ENCODE measurements at places on chromosomes 5 and 9.

DNA sequence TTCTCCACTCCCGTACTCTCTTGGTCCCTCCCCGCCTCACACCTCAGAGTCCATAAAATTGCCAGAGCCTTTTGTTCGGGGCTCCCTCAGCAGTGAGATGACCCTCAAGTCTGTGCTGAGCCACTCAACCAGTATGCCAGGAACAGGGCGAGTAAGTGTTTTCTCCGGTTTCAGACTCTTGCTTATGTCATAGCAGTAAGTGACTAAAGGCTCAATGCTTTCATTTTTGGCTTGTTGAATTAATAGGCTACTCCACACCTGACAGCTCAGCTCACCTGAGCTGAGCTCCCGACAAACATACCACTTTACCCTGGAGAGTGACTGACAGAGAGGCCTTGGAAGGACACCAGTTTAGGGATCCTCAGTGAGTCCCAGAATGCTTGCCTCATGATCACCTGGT lies 30.5 kb downstream of the PCSK1 start:
- DNase-seq = no peak

GRCh38 chr5:163915481-163915961 lies 410.1 kb downstream of the MAT2B start:
- no peak for DNase-seq

- DNase-seq = no peak
Observed at GRCh38 chr5:79962575-79963222, 28.4 kb downstream of the MTX3 start.

GRCh38 chr5:148899993-148900392 lies 73.6 kb downstream of the ADRB2 start:
- DNase-seq = no peak

DNA sequence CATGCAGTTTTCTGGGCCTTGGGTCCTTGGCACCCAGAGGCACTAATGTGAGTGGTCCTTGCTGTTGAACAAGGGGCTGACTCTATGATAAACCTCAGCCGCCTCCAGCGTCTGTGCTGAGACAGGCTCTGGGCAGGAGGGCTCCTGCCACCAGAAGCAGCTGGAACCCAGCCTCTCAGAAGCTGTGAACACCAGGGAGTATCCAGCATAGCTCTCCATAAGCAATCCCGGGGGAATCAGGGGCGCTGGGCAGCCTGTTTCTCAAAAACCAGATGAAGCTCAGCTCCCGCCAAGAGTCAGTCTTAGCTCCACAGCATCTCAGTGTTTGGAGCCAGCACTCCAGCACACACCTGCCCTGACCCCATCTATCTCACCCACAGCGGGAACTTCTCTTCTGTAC lies 170.2 kb downstream of the HSPA4 start:
- DNase-seq = no peak

- DNase-seq = no peak
Observed at GRCh38 chr5:88883836-88884607, 1.0 kb upstream of the MEF2C start.

- no peak for DNase-seq
Observed at GRCh38 chr5:4614088-4614487, 526.0 kb upstream of the ADAMTS16 start.

DNA sequence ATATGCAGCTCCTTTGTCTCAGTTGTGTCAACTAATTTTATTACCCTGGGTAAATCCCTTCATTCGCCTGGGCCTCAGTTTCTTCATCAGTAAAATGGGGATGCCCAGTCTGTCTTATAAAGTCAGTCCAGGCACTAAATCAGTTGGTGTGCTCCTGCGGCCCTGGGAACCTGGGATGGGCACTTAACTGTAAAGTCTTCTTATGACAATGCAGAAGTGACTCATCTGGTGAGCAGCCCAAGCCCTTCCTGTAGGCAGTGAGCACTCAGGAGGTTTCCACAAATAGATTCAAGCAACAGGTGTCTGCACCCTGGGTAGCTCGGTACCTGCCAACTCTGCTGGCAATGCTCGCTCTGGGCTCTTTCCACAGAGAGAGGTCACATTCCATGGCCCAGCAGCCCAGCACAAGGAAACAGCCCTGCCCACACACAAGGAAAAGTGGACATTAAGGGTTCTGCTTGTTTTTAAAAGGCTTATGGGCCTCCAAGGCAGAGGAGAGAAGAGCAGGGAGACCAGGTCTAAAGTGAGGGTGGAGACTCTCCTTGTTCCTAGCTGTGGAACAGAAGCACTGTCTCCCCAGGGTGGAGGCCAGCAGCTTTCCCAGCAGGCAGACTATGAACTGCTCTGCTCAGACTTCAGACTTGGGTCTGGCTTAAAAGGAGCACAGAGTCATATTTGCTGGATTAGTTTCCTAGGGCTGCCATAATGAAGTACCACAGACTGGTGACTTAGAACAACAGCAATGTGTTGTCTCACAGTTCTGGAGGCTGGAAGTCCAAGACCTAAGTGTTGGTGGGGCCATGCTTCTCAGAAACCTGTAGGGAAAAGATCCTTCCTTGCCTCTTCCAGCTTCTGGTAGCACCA lies 89.7 kb upstream of the ADRA1B start:
- DNase-seq = no peak

- DNase-seq = no peak
Observed at GRCh38 chr9:93054758-93055704, 3.5 kb upstream of the SUSD3 start.

DNA sequence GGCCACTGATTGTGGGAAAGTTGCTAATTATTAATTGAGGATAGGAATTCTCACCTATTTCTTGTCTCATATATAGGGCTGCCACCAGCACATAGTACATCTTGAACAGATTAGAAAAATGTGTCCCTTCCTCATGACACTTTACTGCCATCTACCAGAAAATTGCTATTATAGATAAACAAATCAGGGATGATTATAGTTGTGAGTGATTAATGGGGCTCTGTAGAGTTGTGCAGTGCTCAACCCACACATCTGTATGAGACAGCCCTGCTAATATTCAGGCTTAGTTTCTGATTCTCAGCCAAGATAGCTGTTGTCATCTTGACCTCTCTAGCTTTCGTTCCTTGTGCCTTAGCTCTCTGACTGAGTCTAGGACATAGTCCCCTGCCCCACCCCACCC lies 373.3 kb downstream of the TLE4 start:
- no peak for DNase-seq

DNA sequence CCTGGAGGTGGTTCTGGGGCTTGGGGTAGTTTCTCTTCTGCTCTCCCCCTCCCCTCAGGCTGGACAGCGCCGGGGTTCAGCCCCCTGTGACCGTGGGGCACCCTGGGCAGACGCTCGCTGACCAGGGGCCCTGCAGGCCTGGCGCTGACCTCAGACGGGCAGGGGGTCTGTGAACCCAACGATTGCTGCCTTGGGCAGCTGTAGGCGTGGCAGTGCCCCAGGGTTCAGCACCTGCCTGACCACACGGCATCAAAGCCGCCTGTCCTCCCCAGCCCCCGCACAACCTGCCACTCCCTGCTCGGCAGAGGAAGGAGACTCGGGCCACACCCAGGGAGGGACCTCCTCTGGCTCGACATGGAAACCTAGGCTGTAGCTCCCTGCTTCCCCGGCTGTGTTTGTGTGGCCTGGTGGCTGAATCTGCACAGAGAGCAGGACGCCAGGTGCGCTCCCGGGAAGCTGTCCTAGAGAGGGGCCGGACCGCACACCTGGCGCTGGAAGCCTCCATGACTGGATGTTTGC lies 12.2 kb downstream of the LCN12 start:
- DNase-seq = no peak

DNA sequence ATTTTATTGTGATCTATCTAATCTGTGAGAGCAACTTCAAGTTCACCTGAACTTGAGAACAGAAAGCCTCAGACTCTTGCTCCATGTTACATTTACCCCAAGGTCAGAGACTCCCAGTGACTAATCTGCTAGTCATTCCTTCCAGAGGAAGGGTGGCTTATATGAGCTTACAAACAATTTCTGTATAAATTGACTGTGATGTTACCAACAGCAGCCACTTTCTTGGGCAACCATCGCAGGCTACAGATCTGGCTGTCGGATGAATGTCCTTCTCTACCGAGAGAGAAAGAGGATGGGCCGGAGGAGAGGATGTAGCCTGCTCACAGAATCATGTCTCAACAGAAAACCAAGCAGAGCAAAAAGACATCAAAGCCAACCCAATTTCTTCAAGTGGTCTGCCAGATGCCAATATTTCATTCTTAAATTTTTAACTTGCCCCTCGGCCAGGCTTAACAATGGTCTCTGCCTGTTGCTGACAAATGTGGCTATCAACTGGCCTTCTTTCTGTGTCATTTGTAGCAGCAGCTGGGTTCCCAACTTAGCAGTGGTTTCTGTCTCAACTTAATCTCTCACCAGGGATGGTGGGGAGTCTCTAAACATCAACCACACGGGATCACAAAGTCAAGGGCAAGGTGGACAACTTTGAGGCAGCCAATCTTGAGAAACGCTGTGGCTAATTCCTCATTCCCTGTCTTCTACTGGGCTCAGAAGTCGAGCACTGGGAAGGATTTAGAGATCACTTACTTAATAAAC lies 81.3 kb downstream of the RAPGEF1 start:
- DNase-seq = no peak

DNA sequence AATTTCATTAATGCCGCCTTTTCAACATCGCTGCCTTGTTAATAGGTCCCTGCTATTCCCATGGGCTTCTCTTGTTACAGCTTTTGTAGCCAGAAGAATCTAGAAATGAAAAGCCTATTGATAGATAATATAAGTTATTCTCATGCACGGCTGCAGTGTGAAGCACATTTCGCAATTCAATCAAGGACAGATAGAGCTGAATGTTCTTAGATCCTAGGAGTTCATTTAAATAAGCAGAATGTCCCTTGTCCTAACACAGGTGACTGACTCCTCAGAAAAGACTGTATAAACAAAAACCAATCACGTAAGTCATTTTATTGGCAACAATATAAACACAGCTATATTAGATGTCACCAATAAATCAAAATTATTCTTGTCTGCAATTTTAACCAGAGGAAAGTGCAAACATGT lies 9.4 kb downstream of the GLIS3 start:
- no peak for DNase-seq

DNA sequence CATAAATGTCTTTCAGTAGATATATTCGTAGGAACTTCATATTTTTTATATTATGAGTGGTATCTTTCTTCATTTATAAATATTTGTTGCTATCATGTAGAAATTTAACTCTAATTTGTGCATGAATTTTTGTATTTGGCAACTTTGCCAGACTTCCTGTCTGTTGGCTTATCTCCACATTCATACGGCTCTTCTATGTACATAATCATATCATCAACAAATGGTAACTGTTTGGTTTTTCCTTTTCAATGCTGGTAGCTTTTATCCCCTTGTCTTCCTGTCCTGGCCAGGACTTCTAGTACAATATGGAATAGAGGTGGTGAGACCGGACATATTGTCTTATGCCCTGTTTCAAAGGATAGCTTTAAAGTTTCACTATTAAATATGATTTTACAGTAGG lies 132.3 kb upstream of the COL5A1 start:
- DNase-seq = no peak

- DNase-seq = peak; percentile 27
Observed at GRCh38 chr9:127166651-127167524, 44.5 kb upstream of the ANGPTL2 start.

- DNase-seq = no peak
Observed at GRCh38 chr9:132525308-132526023, 56.9 kb upstream of the BARHL1 start.

DNA sequence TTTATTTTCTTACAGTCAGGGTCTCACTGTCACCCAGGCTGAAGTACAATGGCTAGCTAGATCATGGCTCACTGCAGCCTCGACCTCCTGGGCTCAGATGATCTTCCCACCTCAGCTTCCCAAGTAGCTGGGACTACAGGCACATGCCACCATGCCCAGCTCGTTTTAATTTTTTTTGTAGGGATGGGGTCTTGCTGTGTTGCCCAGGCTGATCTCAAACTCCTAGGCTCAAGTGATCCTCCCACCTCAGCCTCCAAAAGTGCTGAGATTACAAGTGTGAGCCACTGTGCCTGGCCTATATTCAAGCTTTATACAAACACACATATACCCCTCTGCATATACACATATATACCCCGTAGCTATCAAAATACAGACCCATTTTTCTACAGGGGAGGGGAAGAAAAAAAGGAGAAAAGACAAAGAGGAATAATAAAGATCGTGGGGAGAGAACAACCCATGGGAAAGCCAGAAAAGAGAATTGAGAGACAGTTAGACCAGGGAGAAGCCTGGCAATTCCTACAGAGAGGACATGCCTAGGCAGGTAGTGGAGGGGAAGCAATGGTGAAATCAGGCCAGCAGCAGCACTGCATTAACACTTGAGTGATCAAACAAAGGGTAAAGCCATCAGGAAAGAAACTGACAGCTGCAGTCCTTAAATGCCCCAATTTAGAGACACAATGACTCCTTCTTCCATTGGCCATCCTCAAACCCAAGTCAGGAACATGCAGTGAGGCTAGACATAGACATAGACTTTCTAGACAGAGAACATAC lies 102.7 kb downstream of the EFNA5 start:
- no peak for DNase-seq

- no peak for DNase-seq
Observed at GRCh38 chr5:160347448-160347847, 23.0 kb downstream of the C1QTNF2 start.

GRCh38 chr9:114157516-114158176 lies 2.3 kb downstream of the COL27A1 start:
- DNase-seq = no peak

GRCh38 chr9:19925674-19926503 lies 137.1 kb upstream of the SLC24A2 start:
- DNase-seq = peak; percentile 78

- no peak for DNase-seq
Observed at GRCh38 chr9:108412755-108413154, 443.0 kb downstream of the ACTL7B start.

GRCh38 chr5:56066931-56067450 lies 72.2 kb upstream of the IL6ST start:
- DNase-seq = no peak

DNA sequence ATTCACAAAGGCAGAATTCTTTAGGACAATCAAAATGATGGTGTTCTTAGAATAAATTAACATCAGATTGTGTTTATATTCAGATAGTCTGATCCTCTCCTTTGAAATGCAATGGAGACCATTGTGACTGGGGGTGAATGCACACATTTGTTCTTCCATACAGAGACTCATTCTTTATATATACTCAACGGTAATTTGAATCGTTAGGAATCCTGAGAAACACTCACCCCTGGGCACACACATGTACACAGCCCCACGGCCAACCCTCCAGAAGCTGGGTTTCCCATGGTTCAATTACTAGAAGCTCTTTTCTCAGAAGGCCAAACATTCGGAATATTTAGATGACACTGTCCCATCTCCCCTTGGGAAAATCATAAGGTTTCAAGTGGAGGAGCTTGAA lies 57.5 kb upstream of the EPB41L4B start:
- DNase-seq = no peak

DNA sequence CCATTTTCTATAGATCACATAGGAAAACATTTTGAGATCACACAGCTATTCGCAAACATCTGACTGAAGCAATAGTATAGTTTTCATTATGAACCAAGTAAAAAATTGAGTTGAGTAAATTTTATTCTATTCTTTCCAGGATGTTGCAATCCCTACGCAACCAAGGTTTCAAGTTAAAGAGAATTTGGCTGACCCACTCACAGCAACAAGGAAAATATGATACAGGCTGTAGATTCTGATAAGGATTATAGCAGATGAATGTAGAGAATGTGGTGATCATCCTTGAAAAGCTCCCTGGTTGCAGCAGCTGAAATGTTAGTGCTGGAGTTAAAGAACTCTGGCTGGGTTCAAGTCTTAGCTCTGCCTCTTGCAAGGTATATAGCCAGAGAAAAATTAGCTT lies 4.7 kb downstream of the ABCA1 start:
- no peak for DNase-seq

- no peak for DNase-seq
Observed at GRCh38 chr5:179264053-179264782, 81.0 kb downstream of the ADAMTS2 start.

- no peak for DNase-seq
Observed at GRCh38 chr9:87622923-87623322, 103.0 kb upstream of the CTSL start.

Measured in CD8-positive, alpha-beta T cell (primary cell).